ENCODE measurements at places on chromosomes 1 and 21. TPM values are rescaled to one million over a fixed set of nuclear protein-coding genes. Genes with fewer than 3 reads are reported as not detected.
A peak's percentile ranks its signal among the peaks of the same experiment; 100 is the strongest.

DNA sequence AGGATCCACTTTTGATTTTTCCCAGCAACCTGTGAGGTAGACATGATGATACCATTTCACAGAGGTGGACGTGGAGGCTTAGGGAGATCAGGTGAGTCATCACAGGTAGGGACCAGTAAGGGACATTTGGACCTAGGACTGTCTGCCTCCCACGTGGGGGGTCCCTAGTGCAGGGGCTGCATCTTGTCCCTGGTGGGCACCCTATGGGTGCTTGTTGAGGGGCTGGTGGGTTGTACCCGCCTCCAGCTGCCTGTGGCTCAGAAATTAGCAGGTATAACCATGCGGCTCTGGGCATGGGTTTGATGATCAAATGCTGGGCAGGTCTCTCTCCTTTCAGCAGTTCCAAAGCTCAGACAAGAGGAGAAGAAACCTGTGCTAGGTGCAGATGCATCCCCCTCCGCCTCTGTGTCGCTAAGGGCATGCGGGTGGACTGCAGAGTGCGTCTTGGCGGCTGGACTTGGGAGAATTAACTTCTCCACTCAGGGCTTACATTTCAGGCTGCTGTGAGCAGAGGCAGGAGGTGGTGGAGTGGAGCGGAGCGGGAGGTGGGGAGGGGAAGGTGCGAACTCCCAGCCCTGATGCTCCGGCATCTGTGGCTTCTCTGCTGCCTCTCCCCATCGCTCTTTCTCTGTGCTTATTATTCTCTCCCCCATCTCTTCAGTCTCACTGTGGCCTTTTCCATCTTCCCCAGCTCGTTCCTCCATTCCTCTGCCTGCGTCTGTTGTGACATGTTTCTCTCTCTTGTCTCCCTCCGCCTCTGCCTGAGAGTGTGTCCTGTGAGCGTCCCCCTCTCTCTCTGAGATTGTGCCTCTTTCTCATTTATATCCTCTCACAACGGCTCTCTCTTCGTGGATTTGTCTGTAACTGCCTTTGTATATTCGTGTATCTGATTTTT is 146.8 kb downstream of the PTPRU start:
- no peaks in the 10 kb centered on the region for H3K27me3 ChIP-seq
- DNase-seq, result no peak
- H3K27ac ChIP-seq, result no peak overlapping the region
- no peaks in the 10 kb centered on the region for H3K36me3 ChIP-seq

GRCh38 chr1:160519642-160520435 is 3.2 kb downstream of the SLAMF6 start:
- no peaks in the 10 kb centered on the region for H3K4me1 ChIP-seq
- H3K27me3 ChIP-seq, result no peaks in the 10 kb centered on the region
- peak overlapping the region; percentile 77 for H3K4me3 ChIP-seq
- DNase-seq, result peak; percentile 64

GRCh38 chr1:92218559-92218958 is 844 bp downstream of the C1orf146 start:
- no peak for DNase-seq
- H3K36me3 ChIP-seq, result no peaks in the 10 kb centered on the region
- no peaks in the 10 kb centered on the region for H3K4me1 ChIP-seq
- H3K4me3 ChIP-seq, result no peak overlapping the region

- H3K27me3 ChIP-seq, result no peaks in the 10 kb centered on the region
- H3K4me1 ChIP-seq, result no peaks in the 10 kb centered on the region
- no peaks in the 10 kb centered on the region for H3K36me3 ChIP-seq
- no peak for DNase-seq
- no peak overlapping the region for H3K27ac ChIP-seq
These were observed 1280.7 kb upstream of the TMPRSS15 start for GRCh38 chr21:19684328-19684727.

DNA sequence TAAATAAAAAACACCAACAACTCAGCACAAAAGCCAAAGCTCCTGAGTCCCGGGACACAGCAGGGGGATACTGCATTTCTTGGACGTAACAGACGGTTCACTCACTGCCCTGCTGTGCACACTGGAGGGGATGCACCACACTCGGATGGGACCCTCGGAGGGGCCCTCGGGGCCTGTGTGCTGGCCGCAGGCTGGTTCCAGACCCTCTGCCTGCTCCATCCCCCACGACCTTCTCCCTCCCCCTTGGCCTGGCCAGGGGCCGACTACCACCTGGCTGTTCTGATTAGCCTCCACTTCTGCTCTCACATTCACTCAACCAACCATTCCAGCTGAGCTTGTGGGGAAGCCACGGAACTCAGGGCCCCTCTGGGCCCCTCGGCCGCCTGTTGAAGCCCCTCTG is 64.9 kb downstream of the ACOT7 start:
- H3K4me1 ChIP-seq, result no peaks in the 10 kb centered on the region
- no peaks in the 10 kb centered on the region for H3K27me3 ChIP-seq
- H3K27ac ChIP-seq, result no peak overlapping the region
- no peak overlapping the region for H3K4me3 ChIP-seq

Gene DCST1
- not detected for total RNA-seq

DNA sequence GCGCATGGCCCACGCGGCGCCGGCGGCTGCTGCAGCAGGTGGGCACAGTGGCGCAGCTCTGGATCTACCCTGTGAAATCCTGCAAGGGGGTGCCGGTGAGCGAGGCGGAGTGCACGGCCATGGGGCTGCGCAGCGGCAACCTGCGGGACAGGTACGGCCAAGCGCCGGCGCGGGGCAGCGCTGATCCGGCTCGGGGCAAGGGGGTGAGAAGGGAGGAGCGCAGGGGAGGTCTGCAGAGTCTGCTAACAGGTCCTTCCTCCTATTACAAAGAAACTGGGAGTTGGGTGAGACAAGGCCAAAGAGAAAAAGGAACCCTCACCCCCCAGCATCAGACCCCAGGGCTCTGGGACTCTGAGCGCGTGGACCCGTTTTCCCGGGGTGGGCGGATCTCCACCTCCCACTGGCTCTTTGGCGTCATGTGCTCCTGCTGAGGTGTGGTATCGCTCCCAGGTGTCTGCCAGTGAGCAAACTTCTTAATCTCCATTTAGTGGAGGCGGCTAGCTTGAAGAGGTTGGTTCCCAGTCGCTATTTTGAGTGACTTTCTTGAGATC is 431 bp downstream of the MTARC1 start:
- no peaks in the 10 kb centered on the region for H3K4me1 ChIP-seq
- peaks cover 5% of the 10 kb centered on the region for H3K27me3 ChIP-seq
- H3K4me3 ChIP-seq, result no peak overlapping the region
- DNase-seq, result no peak
- H3K27ac ChIP-seq, result no peak overlapping the region

Measured in GM12878 (cell line).